Vein endothelial cell (primary cell): ENCODE measurements at places on chromosomes 6 and 20. TPM values are rescaled to one million over a fixed set of nuclear protein-coding genes. Genes with fewer than 3 reads are reported as not detected.

Gene LHFPL5
- not detected in 2 replicates for total RNA-seq

Gene GDAP1L1
- total RNA-seq: not detected in 2 replicates

Gene IRAK1BP1
- 3.9 and 4.2 TPM in 2 replicates for total RNA-seq

Gene GLP1R
- total RNA-seq: not detected in 2 replicates

Gene LPA
- not detected in 2 replicates for total RNA-seq

Gene TMEM74B
- 1.1 and 3.3 TPM in 2 replicates for total RNA-seq

Gene GCNT2
- total RNA-seq: 18.9 and 26.3 TPM in 2 replicates

Gene SFTA2
- not detected in 2 replicates for total RNA-seq

Gene RAET1L
- total RNA-seq: not detected in 2 replicates

Gene AHI1
- total RNA-seq: 13.5 and 14.0 TPM in 2 replicates

Gene PTK6
- total RNA-seq: not detected in 2 replicates

Gene GPX5
- not detected in 2 replicates for total RNA-seq

Gene SAMD10
- 3.7 and 6.5 TPM in 2 replicates for total RNA-seq

Gene EEF1A2
- total RNA-seq: 0.67 and 5.6 TPM in 2 replicates

Gene CFAP61
- total RNA-seq: not detected in 2 replicates

Gene TM9SF4
- 51.1 and 60.4 TPM in 2 replicates for total RNA-seq

Gene CNKSR3
- 10.8 and 13.8 TPM in 2 replicates for total RNA-seq

Gene SHLD1
- total RNA-seq: 2.3 and 2.5 TPM in 2 replicates

Gene UTRN
- 668 and 774 TPM in 2 replicates for total RNA-seq

Gene RIPPLY2
- total RNA-seq: not detected in 2 replicates

Gene FLRT3
- 0.96 and 1.3 TPM in 2 replicates for total RNA-seq

Gene FAM184A
- total RNA-seq: 0.33 and 0.67 TPM in 2 replicates

Gene SLC22A16
- total RNA-seq: not detected in 2 replicates

Gene HAO1
- not detected in 2 replicates for total RNA-seq

Gene EFCAB8
- total RNA-seq: under 0.01 TPM in 2 replicates

Gene TREM1
- total RNA-seq: not detected in 2 replicates

Gene CDSN
- total RNA-seq: under 0.01 TPM in 1 of 2 replicates, not detected in the other

Gene CDC25B
- total RNA-seq: 29.1 and 32.0 TPM in 2 replicates

Gene TCF15
- 0.57 and 0.65 TPM in 2 replicates for total RNA-seq

Gene DEFB115
- not detected in 2 replicates for total RNA-seq

Gene METTL24
- not detected in 2 replicates for total RNA-seq

Gene UCKL1
- total RNA-seq: 32.4 and 37.9 TPM in 2 replicates

Gene MAK
- under 0.01 TPM in 2 replicates for total RNA-seq

Gene AGER
- 0.48 TPM in 1 of 2 replicates, not detected in the other for total RNA-seq

Gene RAB44
- total RNA-seq: under 0.01 TPM in 1 of 2 replicates, not detected in the other

Gene SUPT3H
- total RNA-seq: 4.2 and 7.2 TPM in 2 replicates

Gene CST1
- 4.2 TPM in 1 of 2 replicates, not detected in the other for total RNA-seq

Gene TP53TG5
- total RNA-seq: not detected in 2 replicates

Gene ENPP1
- 0.65 and 1.1 TPM in 2 replicates for total RNA-seq

Gene TRIM31
- not detected in 2 replicates for total RNA-seq

Gene ZSCAN23
- total RNA-seq: 0.33 and 1.8 TPM in 2 replicates

Gene BEND6
- 0.19 and 0.33 TPM in 2 replicates for total RNA-seq
